Motor neuron (in vitro differentiated cells): ENCODE measurements at places on chromosomes 4 and X. TPM values are rescaled to one million over a fixed set of nuclear protein-coding genes. Genes with fewer than 3 reads are reported as not detected.

DNA sequence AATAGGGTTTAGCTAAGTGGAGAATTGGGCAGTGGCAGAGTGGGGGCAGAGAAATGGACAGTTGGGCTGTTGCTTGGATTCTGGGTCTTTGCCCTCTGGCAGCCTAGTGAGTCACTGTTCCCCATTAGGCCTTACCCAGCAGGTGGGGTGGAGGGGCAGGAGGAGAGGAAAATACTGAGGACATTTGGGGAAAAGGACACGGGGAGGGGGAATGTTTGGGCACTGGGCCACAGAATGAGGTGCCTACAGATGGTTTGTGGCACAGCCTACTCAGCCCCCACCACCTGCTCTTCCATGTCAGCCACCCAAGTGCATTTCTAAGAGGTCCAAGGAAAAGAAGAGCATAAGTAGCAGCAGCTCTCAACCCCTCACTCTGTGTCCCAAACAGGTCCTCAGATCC lies 13.0 kb downstream of the SLC16A2 start:
- no peak for ATAC-seq

GRCh38 chr4:128658214-128658631 lies 151.3 kb upstream of the JADE1 start:
- ATAC-seq: no peak

DNA sequence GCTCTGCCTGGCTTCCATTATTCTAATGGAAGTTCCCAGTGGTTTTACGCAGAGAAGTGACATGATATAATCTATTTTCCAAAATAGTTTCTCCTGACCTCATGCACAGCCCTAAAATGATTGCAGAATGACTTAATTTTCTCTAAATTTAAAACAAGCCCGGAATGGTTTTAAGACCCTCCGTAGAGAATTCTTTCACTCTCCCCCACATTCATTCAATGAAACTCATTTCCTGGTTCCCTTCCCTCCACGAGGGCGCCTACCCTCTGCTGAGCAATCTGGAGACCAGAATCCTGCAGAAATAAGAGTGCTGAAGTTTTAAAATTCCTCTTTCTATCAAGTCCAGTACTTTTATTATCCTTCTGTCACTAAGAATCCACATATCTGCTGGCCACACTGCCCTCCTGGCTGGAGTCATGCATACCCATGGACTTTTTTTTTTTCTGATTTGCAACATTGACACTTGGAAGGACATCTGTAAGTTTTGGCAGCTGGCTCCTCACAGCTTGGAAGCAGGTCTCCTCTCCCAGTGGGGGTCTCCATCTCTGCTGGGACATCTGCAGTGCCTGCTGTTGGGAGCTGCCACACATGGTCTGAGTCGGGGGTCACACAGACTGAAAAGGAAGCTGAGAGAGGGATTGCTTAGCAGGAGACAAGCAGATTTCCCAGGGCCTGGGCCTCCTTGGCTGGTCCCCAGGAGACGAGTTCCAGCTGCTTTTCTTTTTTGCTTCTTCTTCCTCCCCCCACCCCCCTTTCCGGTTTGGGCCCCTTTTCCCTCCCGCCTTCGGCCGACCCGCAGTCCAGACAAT lies 86.1 kb downstream of the SOWAHB start:
- no peak for ATAC-seq

- ATAC-seq: no peak
These were observed 8.6 kb upstream of the TKTL2 start for GRCh38 chr4:163482190-163482589.

DNA sequence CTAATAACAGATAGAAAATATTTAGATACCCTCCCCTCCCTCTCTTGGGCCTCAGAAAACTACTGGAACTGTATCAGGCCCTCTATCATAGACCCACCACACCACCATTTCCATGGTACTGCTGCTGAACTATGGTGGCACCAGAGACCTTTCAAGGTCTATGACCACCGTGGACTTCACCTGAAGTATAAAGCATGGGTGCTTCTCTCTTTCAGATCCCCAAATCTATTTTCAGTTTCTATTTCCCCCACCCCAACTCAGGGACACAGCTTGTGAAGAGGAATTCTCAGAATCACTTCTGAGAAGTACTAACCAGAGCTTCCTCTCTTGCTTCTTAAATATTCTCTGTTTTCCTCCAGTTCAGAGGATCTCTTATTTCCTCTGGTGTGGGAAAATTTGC lies 840.8 kb upstream of the HTR2C start:
- ATAC-seq: no peak

DNA sequence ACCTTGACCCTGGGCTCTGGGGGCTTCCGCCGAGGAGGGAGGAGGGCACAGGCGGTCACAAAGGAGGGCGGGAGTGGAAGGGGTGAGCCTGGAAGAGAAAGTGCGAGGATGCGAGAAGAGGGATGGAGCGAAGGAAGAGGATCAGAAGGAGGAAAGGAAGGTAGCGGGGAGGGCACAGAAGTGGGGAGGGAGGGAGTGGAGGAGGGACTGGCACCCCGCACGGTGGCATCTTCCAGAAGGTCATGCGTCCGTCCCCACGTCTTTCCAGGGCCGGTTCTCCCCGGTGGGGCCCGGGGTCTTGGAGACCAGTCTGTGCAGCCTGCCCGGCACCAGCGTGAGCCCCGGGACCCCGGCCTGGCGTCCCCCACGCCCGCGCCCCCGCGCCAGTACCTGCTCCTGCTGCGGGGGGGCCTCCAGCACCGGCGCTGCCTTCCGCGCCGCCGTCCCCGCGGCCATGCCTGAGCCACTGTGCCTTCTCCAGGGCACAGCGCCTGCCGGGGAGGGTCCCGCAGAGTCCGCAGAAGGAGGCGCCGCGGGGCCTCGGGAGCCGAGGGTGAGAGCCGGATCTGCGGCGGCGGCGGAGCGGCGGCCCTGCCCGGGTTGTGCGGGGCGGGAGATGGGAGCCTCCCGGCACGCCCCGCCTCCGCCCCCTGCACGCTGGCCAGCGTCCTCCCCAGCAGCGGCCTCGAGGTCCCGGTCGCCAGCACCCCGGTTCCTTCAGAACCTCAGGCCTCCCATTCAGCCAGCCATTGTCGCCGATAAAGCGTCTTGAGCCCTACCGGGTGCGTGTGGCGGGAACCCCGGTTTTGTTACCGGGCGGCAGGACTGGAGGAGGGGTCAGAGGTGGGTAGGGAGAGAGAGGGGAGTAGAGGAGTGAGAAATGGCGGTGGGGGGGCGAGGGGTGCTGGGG lies at the start of gene RNF175:
RNF175 (minus strand) TSS at position 618 of the 910 bp plus-strand sequence; CDS start at position 456, 162 bp downstream.
- ATAC-seq: peak; percentile 85

DNA sequence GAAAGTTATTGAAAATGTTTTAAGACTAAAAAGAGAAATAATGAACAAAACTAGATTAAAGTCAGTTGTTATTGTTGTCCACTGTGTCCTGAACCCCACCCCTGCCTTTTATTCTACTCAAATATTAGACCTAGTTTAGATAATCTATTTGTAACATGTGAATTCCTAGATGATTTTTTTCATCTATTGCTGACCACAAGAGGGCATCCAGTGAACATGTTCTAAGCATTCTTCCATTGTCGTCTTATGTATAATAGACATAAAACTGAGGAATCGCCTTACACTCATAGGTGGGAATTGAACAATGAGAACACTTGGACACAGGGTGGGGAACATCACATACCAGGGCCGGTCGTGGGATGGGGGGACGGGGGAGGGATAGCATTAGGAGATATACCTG lies 36.4 kb upstream of the HPRT1 start:
- no peak for ATAC-seq

GRCh38 chr4:26028793-26029567 lies 115.0 kb downstream of the SMIM20 start:
- peak; percentile 97 for ATAC-seq

DNA sequence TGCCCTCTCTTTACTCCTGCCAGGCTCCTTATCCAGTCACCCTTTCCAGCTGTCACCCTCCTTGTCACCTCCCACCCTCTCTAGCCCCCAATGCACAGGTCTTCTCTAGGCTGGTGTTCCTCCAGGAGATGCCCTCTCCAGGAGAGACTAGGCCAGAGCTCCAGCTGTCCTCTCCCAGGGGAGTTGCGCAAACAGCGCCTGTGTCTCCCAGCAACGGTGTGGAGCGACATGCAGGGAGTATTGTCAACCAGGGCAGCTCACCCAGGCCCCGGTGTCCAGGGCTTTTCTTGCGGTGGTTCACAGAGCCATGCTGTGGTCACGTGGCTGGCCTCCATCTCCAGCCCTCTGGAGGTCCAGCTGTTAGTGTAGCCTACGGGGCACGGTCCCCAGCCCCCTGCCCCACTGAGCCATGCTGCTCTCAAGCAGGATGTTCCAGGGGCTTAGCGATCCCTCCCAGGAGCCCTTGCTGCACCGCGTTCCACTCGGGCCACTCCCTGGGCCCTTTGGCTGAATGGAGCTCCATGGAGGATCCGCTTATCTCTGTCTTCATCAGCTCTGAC lies 34.8 kb downstream of the CCNQ start:
- ATAC-seq: peak; percentile 38

DNA sequence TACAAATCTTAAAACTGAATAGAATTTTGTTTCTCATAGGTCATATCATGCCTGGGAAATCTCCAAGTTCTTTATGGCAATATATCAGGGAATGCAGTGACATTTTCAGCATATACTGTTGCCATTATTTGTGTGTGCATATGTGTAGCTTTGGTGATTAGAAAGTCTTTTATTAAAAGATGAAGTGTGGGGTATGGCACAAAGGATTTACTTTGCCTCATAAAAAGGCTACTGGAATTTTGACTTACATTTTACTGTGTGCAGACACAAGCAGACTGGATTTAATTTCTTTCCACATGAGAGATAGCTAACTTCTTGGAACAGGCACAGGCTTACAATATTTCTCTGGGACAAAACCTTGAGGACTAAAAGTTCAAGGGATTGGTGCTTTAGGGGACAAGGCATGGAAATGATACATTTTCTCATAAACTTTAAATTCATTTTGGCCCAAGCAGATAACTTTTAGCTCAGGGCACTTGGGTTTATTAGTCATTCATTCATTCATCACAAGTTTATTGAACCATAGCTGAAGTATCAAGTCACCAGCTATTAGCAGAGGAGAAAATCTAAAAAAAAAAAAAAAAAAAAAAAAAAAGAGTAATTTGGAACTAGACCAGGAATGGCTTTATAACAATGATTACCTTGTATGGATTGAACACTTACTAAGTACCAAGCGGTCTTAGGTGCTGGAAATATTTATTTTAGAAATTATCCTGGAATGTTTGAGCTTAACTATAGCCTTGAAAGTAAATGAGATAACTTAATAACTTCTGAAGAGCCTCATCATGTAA lies 191.5 kb downstream of the SLIT2 start:
- no peak for ATAC-seq

GRCh38 chrX:19776753-19777152 lies 110.6 kb downstream of the SH3KBP1 start:
- ATAC-seq: no peak

GRCh38 chrX:49192722-49193328 lies 6.7 kb upstream of the PRICKLE3 start:
- ATAC-seq: no peak

GRCh38 chr4:108793415-108793814 lies 30.6 kb upstream of the ETNPPL start:
- ATAC-seq: no peak

DNA sequence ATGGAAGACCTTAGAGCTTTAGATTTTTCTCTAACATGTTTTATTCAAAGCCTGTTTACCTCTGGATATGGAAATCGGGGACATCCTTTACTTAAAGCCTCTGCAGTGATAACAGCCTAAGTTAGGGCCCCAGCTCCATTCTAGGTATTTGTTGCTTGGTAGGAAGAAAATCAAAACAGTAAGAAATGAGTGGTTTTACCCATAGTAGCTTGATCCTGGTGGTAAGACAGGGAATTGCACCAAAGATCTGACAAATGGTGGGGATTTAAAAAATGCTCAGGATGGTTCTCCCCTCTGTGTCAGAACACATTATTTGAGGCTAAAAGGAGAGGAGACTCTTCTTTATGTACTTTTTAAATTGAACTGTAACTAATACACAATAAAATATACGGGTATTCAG lies 52.4 kb downstream of the AFF2 start:
- no peak for ATAC-seq

DNA sequence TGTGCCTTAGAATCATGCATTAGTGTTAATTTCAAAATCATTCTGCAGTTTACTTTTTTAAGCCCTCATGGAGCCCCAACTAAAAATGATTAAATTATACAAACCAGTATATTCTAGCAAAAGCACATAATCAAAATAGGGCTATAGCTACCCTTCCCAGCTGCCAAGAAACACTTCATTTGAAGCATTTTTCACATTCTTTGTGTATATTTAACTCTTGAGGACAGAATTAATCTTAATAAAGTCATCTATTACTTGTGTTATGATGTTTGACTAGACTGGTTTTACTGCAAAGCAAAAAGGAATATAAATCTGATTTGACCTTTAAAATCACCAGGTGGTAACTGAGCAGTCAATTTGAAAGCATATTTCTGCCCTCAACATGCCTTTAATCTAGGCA lies 145.1 kb downstream of the PRDM5 start:
- ATAC-seq: no peak

GRCh38 chrX:24412637-24413363 lies 52.3 kb upstream of the PDK3 start:
- ATAC-seq: no peak

DNA sequence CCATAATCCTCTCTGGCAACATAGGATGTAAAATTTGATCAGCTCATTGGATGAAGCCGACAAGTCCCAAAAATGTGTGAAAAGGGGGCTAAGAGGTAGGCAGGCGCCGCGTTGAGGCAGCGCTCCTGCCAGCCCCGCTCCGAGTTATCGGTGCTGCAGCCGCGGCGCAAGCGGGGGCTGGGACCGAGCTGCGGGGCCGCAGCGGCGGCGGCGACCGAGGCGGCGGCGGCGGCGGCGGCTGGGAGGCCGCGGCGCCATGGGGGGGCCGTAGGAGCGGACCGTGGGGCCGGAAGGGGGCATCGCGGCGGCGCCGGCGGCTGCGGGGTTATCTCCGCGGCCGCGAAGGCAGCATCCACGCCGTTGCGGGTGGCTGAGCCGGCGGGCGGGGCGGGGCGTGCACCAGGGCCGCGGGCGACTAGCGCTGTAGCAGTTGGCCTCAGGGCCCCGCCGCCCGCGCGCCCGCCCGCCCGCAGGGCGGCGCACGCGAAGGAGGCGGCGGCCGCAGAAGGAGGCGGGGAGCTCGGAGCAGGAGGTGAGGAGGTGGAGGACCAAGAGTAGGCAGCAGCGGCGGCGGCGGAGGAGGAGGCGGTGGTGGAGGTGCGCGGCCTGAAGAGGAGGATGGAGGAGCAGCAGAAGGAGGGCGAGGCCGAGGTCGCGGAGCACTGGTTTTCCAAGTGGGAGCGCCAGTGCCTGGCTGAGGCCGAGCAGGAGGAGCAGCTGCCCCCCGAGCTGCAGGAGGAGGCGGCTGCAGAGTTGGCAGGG lies 126.0 kb upstream of the CXorf66 start:
- peak; percentile 89 for ATAC-seq

DNA sequence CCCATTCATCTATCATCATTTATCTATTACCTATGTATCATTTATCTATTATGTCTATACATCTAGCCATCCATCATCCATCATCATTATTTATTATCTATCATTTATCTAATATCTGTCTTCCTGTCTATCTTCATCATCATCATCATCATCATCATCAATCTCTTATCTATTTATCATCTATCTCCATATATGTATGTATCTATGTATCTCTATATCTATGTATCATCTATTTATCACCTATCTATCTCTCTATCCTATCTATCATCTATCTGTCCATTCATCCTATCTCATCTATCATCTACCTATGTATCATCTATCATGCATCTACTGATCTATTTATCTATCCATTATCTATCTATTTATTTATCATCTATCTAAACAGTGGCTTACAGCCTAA lies 3.8 kb upstream of the GYG2 start:
- no peak for ATAC-seq

Gene SUPT20HL1
- total RNA-seq: 0.19 TPM in 1 of 2 replicates, not detected in the other

Gene GJB1
- not detected in 2 replicates for total RNA-seq

Gene ZNF157
- total RNA-seq: 1.1 and 1.6 TPM in 2 replicates

Gene DRD5
- not detected in 2 replicates for total RNA-seq

Gene UGT2A1
- 0.13 TPM in 1 of 2 replicates, not detected in the other for total RNA-seq

Gene KLHL13
- 39.7 and 40.6 TPM in 2 replicates for total RNA-seq

Gene NOX1
- not detected in 2 replicates for total RNA-seq

Gene SPANXC
- not detected in 2 replicates for total RNA-seq

Gene SLITRK4
- total RNA-seq: 0.39 TPM in 1 of 2 replicates, not detected in the other

Gene MAGEA11
- total RNA-seq: 0.97 and 1.4 TPM in 2 replicates
